Esophagus mucosa (tissue), 1 donor: ENCODE measurements at places on chromosomes 7 and 10. TPM values are rescaled to one million over a fixed set of nuclear protein-coding genes. Genes with fewer than 3 reads are reported as not detected.
A peak's percentile ranks its signal among the peaks of the same experiment; 100 is the strongest.

- peak; percentile 18 for ATAC-seq
Observed at GRCh38 chr10:36538953-36539586, 586.3 kb upstream of the ANKRD30A start.

- peak; percentile 46 for ATAC-seq
Observed at GRCh38 chr7:50502001-50502684, 52.0 kb upstream of the FIGNL1 start.

DNA sequence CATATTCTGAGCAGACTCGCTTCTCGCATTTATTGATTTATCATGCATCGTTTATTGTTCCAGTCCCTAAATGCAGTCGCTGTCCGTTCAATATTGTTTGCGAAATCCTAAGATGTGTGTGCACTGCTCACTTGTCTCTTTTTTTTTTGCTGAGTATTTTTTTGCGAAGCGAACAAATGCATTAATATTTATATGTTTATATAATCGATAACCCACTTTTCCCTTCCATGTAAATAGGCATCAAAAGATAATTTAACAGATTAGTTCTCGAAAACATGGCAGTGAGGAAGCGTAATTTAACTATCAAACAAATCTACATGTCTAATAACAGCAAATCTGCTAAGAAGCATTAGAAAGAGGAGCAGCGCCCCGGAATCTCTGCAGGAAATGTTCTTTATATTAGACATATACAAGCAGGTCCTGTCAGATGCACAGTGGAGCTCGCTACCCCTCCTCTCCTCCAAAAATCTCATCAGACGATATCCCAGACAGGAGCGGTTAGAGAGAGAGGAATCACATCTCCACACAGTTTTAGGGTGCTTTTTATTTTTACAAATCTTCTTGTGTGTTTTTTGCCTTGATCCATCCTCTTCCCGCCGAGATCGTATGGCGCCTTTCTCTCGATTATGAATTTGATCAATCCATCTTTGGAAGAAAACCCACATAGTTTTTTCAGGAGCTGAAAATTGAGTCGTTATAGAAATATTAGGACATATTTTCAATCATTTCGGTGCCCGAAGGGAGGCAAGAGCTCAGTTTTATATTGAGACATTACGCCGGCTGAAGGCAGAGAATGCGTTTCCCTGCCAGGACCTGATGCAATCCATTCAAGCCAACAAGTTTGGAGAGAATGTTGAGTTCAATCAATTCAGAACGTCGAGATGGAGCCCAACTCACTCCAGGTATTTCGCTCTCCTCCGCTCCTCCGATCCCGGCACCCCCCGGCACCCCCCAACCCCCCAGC is at the start of gene ARID5B:
Gene ARID5B (plus strand): TSS at position 871 of the 964 bp plus-strand sequence. CDS start 11 bp downstream, at position 882.
- peak; percentile 21 for ATAC-seq

DNA sequence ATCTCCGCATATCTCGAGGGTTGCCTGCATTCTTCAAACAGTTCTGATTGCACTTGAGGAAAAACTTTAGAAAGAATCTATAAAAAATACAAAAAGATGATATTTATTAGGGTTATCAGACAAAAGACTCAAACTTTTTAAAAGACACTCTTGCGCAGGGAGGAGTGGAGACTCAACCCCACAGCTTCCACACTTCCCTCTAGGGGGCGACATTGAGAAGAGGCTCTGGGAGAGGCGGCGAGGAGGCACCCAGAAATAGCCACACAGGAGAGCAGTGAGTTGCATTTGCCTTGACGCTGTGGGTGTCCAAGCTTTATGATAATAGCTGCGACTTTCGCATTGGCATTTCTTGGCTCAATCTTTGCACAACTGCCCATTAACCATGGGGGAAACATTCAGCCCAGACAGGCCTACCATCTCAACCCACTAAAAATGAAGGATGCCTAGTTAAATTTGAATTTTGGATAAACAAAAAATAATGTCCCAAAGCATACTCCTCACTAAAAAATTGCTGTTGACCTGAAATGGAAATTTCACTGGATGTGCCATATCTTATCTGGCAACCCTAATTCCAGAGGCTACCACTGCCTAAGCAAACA is 86.2 kb downstream of the EBF3 start:
- peak; percentile 47 for ATAC-seq

GRCh38 chr10:7030134-7030855 is 380.5 kb downstream of the SFMBT2 start:
- ATAC-seq = no peak

DNA sequence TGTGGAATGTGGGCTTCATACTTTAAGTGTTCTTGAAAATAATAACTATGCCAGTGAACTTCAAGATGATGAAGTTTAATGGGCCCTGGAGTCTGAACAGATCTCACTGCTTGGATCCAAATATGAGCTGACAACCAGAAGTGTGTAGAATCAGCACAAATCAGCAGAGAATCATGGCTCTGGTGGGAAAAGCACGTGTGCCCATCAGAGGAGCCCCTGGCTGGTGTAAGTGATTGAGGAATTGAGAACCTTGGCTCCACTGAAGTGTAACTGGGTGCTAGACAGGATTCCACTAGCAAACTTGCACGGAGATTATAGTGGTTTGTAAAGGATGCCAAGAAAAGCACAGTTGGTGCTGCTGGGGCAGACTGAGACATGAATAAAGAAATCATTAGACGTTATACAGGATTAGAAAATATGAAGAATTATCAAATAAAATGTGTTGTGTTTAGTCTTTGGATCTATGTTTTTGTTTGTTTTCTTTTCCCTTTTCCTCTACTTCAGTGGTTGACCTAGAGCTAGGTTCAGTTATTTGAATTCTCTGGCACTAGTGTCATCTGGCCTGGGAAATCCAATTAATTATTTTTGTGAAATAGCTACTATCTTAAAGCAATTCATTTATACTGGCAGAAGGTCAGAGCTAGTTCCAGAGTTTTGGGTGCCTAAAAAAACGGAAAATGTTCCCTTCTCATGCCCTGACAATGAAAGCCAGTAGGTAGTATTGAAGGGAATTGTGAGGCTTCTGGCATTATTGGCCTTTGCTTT is 175.7 kb upstream of the MEOX2 start:
- ATAC-seq = no peak

GRCh38 chr7:382043-382400 is 92.1 kb downstream of the FOXL3 start:
- ATAC-seq = no peak

DNA sequence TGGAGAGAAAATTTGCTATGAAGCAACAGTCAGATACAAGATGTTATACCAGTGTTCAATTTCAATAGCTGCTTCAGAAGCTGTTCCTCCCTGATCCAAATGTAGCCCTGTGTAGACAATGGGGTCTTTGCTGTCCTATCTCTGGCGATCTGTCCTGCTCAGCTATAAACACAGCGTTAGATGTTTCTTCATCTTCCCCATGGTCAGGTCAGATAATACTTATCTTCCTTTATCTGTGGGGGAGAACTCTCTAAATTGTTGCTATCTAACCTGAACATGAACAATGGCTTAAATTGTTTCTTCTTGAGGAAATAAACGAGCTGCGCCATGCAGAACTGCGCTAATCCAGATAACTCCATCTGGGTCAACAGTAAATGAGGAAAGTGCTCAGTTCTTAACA is 15.6 kb upstream of the KIAA1217 start:
- no peak for ATAC-seq

DNA sequence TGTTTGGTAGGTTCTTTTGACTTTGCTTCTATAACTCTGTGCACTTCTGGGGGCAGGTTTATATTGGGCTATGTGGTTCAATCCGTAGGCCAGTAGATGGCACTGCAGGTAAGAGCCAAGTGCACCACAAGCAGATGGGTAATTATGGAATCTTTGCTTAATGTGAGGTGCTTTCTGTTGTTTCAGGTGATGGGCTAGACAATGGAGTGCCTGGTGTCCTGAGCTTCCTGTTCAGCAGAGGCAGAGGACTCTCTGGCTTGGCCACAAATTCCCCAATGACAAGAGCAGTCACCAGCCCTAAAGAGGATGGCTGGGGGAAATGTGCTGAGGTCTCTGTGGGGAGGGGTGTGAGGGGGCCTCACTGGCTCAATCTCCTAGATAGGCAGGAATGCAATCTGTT is 455.0 kb downstream of the CCSER2 start:
- peak; percentile 60 for ATAC-seq

GRCh38 chr7:146862415-146862814 is 745.8 kb downstream of the CNTNAP2 start:
- ATAC-seq = no peak

- no peak for ATAC-seq
Observed at GRCh38 chr10:2611603-2612002, 455.7 kb upstream of the PFKP start.

The FAM107B gene
- total RNA-seq = 19.0 TPM

The ATRNL1 gene
- total RNA-seq = 1.3 TPM

The GATA3 gene
- total RNA-seq = 0.76 TPM

The AKR1D1 gene
- not detected for total RNA-seq

The C7orf57 gene
- 1.00 TPM for total RNA-seq

The CPXM2 gene
- total RNA-seq = 3.3 TPM

The ZNF487 gene
- total RNA-seq = 2.9 TPM

The NUTM2A gene
- total RNA-seq = 0.40 TPM

The TMEM60 gene
- 5.9 TPM for total RNA-seq

The HOXA3 gene
- 5.4 TPM for total RNA-seq

The NME8 gene
- total RNA-seq = not detected

The RAMP3 gene
- 7.8 TPM for total RNA-seq
